Omental fat pad (tissue), 4 donors: ENCODE measurements at places on chromosomes 11 and 22.

- DNase-seq, result no peak
These were observed at the start of gene CHST1 for GRCh38 chr11:45665206-45665932. CHST1 (minus strand) TSS chr11:45665622; CDS start chr11:45650923, 14,699 bp downstream.

- DNase-seq, result no peak
These were observed 119.1 kb upstream of the MTNR1B start for GRCh38 chr11:92850296-92850826.

DNA sequence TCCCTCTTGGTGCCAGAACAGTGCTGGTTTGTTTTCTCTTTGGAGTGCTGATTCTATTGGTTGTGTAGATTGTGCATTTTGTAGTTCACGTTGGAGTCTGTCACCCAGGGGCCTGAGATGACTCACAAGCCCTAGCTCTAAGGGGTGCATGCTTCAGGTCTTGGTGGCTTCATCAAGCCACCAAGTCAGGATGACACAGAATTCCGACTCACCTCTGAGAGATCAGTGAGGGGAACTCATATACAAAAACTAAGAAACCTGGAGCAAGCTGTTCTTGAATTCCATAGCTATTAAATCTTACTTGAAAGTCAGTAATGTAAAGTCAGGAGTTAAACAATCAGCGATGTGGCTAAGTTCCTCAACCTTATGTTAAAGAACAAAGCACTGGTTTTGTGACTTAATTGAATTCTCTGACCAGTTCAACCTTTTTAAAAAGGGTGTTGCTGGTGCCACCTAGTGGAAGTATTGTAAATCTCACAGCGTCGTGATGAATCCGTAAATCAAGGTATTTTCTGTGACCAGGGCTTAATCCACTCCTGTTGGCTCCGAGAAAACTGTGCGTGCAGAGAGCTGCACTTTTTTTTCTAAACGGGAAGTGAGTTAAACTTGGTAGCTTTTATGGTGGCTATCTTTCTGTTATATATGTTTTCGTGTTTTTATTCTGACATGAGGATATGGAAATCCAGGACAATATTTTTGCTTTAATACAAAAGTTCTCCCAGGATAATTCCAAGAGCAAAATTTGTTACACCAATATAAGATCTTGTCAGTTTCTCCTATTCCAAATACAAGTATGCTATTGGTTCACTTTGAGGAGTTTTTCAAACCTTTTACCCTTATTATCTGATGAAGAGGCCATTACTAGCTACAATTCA lies 14.6 kb downstream of the MMP13 start:
- DNase-seq, result no peak

- no peak for DNase-seq
These were observed 944.6 kb downstream of the NTM start for GRCh38 chr11:132314911-132315455.

GRCh38 chr11:20397281-20397680 lies 9.8 kb downstream of the PRMT3 start:
- DNase-seq, result no peak

DNA sequence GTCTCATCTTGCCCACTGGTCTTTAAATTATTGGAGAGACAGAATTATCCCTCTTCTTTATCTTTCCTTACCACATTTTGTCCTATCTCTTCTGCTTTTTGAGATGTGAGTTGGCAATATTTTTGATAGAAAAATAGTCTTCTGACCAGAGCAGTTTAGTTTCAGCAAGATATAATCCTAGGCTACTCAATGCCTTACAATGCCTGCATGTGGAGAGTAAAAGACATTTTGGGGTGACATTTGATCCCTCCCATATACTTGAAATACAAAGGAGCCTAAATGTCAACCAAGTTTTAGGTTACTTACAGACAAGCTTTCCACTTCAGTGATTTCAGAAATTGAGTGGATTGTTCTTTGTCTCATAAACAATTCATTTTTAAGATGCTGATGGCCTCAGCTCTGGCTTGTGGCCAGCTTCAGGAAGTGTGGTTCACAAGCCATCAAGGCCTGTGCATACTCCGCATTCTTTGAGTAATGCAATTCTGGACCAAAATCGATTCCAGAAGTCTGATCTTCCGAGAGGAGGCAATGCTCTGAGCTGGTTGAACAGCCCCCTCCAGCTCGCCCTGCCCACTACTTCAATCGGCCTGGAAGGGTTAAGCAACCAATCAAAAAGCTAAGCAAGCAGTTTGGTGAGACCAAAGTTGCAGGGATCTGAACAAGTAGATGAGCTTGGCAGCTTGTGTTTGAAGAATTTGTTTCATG lies 274.4 kb downstream of the BLID start:
- no peak for DNase-seq

- DNase-seq, result no peak
These were observed 75.7 kb upstream of the INCENP start for GRCh38 chr11:62048100-62048499.

DNA sequence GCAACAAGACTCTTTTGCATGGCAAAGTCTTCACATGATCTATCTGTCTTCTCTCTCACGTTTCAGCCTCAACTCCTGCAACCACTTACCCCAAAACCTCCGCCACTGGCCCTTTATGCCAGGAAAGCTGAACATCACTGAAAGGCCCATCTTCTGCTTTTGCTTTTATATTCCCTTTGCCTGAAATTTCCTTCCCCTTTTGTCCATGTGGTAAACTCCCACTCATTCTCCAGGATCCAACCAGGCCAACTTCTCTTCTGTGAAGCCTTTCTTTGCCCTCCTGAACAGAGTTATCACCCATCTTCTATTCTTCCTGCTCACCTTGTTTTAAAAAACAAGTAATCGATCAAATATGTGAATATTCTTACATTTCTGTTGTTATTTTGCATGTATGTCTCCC lies 117.8 kb downstream of the WNT11 start:
- no peak for DNase-seq

- no peak for DNase-seq
These were observed 149.4 kb downstream of the BRD1 start for GRCh38 chr22:49678137-49678841.

DNA sequence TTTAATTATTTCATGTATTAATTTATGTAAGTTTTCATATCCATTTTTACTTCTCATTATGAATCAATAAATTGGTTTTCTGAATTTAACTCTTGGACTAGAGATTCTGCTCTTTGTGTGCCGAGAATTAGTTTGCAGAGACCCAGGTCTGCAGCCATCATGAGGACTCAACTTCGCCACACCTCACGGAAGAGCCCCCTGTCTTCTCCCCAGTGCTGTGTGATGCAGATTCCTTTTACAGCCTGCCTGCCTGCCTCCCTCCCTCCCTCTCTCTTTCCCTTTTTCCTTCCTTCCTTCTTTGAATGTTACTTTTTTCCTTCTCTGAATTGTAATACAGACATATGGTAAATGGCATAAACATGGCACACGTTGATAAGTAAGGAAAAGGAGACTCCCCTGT lies 947.7 kb downstream of the TBC1D22A start:
- no peak for DNase-seq

DNA sequence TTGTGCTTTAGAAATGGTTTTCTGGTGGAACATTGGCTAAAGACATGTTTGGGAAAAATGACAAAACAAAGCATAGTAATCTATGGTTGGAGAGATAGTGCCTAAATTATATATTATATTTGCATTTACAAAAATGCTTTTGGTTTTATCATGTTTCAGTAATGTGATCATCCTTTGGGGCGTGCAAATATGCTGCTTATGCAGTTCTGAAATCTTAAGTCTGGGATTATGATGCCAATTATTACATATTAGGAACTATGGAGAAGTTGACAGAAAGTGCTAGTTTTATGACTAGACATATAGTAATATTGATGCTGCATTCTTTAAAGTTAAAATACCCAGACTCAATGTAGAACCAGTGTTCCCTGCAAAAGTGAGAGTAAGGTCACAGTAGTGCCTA lies 655.0 kb downstream of the METTL15 start:
- DNase-seq, result no peak

- no peak for DNase-seq
These were observed 19.9 kb downstream of the SYN3 start for GRCh38 chr22:33038131-33038772.

- DNase-seq, result no peak
These were observed 2.7 kb downstream of the PNPLA3 start for GRCh38 chr22:43926349-43926710.

GRCh38 chr11:78310500-78310909 lies 107.1 kb downstream of the GAB2 start:
- DNase-seq, result no peak

GRCh38 chr22:48382197-48382596 lies 1445.5 kb downstream of the BRD1 start:
- DNase-seq, result no peak

DNA sequence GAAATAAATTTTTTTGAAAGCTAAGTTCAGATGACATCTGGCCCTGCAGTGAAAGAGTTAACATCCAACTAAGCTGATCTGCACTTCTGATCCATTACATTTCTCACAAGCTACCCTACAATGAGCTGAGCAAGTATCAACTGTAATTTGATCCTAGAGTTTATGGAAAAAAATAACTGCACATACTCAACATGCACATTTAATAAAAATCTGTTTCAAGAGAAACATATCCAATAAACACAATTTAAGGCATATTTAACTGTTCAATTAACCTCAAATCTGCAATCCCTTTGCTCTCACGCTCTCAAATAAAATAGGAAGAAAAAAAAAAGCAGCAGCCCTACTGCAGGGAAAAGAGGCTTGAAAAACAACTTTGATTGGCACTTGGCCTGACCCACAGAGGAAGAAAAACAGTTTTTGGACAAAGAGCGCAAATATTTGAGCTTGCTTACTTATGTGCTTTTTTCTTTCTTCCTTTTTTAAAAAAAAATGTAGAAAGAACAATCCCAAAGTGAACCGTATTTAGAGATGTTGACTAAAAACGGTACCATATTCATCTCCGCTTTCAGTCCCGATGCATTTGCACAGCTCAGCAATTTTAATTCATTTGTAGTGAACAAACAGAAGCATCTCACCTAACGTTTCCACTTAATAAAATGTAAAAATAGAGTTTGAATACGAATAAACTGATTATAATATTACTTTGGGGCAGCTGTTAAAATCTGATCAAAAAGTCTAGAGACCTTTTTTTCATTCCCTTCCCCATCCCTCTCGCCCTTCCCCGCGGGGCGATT lies 1.6 kb downstream of the SESN3 start:
- no peak for DNase-seq

DNA sequence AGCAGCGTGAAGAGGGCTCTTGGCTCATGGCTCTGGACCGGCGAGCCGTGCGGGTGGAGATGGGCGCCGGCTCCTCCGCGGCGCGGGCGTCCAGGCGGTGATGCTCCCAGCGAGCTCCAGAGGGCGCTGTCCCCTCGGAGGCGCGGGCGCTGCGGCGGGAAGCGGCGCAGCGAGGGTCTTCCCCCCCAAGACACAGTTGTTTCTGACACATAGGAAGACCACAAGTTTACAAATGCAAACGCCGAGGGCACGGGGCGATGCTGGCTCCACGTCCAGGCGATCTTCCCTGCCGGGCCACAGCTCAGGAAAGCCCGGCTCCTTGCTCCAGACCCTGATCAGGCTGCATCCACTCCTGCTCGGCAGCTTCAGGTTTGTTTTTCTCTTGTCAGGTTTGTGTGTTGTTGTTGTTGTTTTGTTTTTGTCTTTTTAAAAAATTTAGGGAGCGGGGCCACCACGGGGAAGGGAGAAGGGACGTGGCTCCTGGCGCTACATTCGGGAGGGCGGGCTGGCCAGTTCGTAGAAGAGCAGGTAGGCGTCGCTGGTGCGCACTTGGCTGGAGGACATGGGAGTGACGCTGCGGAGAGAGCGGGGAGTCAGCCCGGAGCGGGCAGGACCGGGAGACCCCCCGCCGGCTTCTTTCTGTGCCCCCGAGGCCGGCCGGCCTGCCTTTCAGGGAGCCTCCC lies 10.0 kb upstream of the MFRP start:
- peak; percentile 66 for DNase-seq

DNA sequence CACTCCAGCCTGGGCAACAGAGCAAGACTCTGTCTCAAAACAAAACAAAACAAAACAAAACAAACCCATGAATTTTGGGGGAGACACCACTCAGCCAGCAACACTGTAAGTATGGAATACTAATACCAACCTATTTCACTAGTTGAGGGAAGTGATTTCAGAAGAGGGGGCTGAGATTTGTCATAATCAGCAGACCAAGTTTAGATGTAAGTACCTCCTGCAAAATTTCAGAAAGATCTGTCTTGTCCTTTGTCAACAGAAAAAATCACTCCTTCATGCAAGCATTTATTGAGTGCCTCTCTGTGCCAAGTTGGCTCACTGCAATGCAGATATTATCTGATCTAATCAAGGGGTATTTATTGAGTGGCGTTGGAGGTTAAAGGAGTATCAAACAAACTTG lies 23.4 kb upstream of the ADA2 start:
- DNase-seq, result no peak

DNA sequence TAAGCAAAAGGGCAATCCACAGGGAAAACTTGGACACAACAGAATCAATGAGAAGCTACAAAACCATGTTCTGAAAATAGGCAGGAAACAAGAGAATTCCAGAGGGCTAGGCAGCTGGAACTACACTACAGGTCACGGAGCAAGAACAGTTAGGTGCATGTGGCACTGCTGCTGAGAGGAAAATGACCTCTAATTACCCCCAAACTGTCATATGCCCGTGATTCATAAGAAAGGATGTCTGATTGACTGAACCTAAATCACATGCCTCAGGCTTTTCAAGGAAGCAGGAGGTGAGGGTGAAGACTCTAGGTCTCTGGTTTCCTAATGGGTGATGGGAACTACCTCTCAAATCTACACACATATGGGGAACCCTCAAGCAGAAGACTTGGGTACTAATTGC lies 17.9 kb upstream of the RRAS2 start:
- DNase-seq, result no peak

- DNase-seq, result no peak
These were observed 104.5 kb downstream of the PDE3B start for GRCh38 chr11:14748090-14748489.

GRCh38 chr22:41334951-41335635 lies 33.8 kb downstream of the ZC3H7B start:
- no peak for DNase-seq

- peak; percentile 76 for DNase-seq
These were observed at the start of gene ALDH3B1 for GRCh38 chr11:68010090-68011041. ALDH3B1 (plus strand) TSS chr11:68010327; CDS start chr11:68015298, 4,971 bp downstream.

DNA sequence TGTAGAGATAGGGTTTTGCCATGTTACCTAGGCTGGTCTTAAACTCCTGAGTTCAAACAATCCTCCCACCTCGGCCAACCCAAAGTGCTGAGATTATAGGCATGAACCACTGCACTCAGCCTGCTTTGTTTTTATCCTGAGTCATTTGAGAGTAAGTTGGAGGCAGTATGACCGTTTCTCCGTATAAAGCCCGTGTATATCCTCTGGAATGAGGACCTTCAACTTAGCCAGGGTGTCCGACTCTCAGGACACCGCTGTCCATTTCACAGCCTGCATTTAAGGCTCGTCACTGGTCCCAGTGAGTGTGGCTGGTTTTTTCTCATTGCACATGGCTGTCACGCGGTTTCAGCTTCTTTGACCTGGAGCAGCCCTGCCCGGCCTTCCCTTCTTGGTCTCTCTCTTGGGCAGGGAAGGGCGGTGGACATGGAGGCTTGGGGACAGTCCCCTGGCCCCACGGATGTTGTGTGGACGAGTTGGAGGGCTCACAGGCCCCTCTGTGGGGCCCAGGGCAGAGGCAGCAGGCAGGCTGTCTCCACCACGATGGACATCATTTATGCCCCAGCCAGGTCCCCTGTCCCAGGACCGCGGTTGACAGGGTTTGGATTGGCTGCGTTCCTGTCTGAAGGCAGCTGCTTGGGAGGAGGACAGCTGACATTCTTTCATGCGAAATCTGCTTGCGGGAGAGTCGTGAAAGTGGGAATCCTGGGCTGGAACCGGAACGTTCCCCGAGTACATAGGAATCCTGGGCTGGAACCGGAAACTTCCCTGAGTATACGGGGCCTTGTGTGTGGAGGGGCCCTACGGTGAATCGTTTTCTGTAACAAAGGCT lies 93.3 kb downstream of the KCNQ1 start:
- DNase-seq, result no peak
